Central memory CD4-positive, alpha-beta T cell (primary cell): ENCODE measurements at places on chromosomes 13 and 19.
A peak's percentile ranks its signal among the peaks of the same experiment; 100 is the strongest.

DNA sequence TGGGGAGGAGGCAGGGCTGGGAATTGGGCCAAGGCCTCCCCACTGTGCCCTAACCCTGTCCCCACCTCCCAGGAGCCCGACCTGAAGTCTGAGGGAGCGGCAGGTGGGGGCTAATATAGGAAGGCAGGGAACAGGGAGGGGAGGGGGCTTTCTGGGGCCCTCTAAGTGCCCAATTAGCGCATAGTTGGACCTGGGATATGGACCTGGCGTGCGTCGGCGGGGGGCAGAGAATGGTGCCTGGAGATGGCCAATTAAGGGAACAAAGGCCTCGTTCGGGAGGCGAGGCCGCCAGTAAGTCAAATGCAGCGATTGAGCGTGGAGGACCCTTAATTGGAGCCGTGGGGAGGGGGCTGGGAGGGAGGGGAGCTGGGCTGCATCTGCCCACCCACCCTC lies at the start of gene C19orf85:
Gene C19orf85, minus strand, starts transcription at position 90 of the 393 bp plus-strand sequence. CDS start 197 bp downstream, outside the sequence.
- DNase-seq: no peak

DNA sequence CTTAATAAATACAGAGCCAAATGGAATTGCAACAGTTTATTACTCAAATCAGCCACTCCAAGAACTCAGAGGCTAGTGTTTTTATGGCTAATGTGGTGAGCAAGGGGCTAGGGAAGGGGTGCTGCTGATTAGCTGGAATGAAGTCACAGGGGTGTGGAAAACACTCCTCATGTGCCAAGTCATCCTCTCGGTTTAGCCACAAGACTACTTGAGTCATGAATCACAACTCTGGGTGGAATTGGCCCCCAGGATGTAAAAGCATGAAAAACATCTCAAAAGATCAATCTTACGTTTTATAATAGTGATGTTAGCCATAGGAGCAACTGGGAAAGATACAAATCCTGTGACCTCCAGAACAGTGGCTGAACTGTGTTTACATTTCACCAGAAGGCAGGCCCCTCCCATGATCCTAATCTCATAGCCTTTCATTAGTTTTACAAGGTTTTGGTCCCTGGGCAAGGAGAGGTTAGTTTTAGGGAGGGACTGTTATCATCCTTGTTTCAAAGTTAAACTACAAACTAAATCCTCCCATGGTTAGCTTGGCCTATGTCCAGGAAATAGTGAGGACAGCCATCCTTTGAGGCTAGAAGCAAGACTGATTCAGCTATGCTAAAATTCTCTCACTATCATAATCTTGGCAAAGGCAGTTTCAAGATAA lies 2020.1 kb upstream of the PCDH20 start:
- DNase-seq: no peak

- no peak for DNase-seq
Measured at GRCh38 chr13:24443366-24443765, 69.2 kb downstream of the PARP4 start.

DNA sequence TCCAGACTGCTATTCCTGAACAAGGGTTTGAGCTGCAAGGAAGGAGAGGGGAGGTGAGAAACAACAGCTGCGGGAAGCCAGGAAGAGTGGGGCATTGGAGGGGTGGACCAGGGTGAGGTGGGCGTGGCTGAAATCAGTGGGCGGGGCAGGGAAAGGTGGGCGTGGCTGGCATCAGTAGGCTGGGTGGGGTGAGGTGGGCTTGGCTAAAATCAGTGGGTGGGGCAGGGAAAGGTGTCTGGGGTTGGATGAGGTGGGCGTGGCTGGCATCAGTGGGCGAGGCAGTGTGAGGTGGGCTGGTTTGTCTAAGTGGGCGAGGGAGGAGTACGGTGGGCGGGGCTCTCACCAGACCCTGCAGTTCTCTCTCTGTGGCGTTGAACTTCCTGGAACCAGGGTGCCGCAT lies 87.6 kb downstream of the MUC16 start:
- DNase-seq: no peak

- DNase-seq: no peak
Measured at GRCh38 chr19:38265921-38266429, 1.6 kb downstream of the SPINT2 start.

DNA sequence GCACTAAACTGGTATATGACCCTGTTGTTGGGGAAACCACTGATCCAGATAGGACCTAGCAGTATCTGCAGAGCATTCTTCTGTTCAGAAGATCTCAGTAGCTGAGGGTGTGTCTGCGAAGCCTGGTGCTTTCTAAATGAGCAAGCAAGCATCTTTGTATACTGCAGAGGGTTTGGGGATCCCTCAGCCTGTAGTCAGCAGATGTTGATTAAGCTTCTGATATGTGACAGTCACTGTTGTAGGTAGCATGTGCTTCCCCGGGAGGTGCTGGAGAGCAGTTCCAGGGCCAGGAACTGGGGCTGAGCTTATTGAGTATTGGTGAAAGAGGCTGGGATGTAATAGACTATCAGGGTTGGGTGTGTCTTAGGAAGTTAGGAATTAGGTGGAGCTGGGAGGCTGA lies 1.5 kb downstream of the SCAF1 start:
- DNase-seq: no peak

DNA sequence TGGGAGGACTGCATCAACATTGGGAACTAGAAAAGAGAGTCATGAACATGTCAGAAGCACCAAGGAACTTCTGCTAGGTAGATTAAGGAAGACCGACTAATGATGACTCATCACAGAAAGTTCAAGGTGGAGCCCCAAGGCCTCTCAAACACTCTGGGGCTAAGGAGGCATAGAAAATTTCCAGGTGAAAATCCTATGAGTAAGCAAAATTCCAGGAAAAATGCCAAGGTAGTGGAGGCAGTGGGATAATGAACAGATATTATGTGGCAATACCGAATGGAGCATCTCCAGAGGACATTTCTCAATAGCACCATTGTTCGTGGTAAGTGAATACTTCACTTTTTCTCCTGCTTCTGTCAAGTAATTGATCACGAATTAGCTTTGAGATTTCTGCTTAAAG lies 336.5 kb downstream of the MZT1 start:
- DNase-seq: no peak

DNA sequence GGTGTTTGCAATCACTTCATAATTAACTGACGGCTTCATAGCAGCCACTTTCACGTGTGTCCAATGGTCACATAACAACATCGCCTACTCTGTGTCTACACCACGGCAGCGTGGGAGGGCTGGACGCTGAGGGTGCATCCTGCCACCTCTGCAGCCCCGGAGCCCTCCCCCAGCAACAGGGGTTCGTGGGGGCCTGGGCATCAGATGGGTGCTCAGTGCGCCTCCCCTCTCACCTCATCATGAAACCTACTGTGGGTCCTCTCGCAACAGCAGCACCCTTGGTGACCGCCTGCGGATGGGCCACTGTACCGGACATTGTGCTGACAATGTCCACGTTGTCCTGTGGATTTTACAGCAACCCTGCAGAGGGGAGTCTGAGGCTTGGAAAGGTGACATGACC lies 193.5 kb downstream of the UQCRFS1 start:
- no peak for DNase-seq

- no peak for DNase-seq
Measured at GRCh38 chr13:104949840-104950740, 1585.4 kb downstream of the EFNB2 start.

- DNase-seq: peak; percentile 16
Measured at GRCh38 chr13:40631605-40632004, 34.8 kb downstream of the FOXO1 start.

DNA sequence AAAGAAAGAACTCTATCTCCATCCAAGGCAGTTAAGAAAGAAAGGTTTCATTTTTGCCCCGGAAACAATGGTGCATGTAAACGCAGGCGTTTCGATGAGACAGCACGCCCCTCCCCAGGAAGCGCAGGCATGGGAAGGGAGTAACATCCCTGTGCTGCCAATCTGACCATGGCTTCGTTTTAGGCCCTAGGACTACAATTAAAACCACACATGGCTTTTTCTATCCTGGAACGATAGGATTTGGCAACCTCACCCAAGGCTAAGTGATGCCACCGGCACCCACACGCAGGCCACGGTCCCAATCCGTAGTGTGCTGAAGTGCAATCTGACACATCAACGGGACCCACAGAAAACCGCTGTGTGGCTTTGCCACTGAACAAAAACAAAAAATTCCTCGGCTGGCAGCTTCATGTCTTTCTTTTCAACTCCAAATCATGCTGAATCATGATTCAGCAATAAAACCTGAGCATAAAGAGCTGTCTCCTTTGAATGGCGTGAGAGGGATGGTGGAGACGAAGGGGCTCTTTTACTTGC lies 24.2 kb downstream of the RANBP3 start:
- DNase-seq: peak; percentile 28

- DNase-seq: no peak
Measured at GRCh38 chr13:51235186-51235585, 13.0 kb downstream of the FAM124A start.

- DNase-seq: no peak
Measured at GRCh38 chr19:927780-928401, 2.1 kb downstream of the ARID3A start.

- DNase-seq: no peak
Measured at GRCh38 chr13:72097568-72097967, 230.6 kb upstream of the DACH1 start.

GRCh38 chr13:73505376-73505890 lies 446.6 kb downstream of the KLF5 start:
- no peak for DNase-seq

DNA sequence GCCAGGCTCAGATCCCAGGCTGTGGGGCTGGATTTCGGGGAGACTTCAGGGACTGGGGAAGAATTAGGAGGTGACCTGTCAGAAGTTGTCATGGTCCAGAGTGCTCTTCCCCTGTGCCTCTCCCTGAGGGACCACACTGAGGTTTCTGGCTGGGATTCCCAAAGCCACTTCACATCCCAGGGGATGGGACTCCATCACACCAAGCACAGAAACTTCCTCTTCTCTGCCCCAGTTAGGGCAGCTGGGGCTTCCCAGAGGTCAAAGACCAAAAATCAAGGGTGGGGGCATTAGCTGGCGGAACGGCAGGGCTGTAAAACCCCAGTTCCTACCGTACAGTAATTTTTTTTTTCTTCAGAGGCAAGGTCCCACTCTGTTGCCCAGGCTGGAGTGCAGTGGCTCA lies 7.4 kb downstream of the FCER2 start:
- no peak for DNase-seq

DNA sequence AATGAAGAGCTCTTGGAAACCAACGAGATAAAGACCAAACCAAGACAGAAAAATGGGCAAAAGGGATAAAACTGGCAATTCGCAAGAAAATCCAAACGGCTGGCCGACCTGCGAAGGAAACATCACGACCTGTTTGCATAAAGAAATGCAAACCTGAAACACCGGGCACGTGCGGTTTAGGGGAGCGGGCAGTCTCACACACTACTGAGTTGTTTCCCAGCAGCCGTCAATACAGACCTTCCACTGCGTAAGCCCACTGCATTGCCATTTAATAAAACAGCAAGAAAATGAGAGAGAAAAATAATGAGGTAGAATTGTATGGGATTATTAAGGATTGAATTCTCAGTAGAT lies 642 bp upstream of the PEG3 start:
- no peak for DNase-seq

DNA sequence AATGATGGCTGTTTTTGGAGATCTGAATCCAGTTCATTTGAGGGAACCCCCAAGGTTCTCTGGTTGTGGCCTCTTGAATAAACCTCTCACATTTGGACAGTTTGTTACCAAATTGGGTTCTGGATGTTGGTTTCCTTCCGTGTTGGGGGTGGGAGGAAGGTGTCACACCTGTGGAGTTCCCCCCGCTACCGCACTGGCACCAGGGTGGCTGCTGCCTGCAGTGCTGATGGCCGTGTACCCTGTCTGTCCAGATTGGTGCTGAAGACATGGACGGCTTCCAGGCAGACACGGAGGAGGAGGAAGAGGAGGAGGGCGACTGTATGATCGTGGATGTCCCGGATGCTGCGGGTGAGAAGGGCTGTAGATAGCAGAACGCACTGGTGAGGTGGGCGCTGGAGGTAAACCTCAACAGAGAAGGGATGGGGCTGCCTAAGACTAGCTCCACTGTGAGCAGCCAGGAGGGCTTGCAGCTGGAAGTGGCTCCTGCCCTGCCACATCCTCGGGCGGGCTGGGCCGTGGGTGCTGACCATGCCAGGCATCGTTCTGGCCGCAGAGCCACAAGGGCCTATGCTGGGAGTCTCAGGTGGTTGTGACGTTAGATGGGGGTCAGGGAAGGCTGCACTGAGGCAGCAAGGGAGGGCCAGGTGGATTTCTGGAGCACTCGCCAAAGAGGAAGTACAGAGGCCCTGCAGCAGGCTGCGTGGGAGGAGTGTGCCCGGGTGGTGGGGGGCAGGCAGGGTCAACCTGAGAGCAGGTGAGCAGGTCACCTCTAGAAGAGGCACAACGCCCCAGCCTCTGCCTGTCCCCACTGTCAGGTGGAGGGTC lies 15.4 kb downstream of the UBXN6 start:
- no peak for DNase-seq

- no peak for DNase-seq
Measured at GRCh38 chr13:111312944-111313590, 7.4 kb upstream of the TEX29 start.

DNA sequence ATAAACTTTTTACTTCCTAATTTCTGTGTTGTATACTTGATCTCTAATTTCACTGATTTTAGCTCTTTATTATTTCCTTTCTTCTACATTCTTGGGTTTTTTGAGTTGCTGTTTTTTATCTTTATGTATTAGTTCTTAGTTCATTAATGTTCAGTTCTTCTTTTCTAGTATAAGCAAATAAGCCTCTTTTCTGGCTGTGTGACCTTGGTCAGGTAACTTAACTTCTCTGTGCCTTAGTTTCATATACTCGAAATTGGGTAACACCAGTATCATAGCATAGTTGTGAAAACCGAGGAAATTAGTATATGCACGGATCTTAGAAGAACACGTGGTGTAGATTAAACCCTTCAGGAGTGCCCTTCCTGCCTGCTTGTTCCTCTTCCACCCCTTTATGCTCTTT lies 130.2 kb upstream of the C1QTNF9B start:
- DNase-seq: no peak

- DNase-seq: no peak
Measured at GRCh38 chr13:47303626-47304025, 406.8 kb upstream of the HTR2A start.

DNA sequence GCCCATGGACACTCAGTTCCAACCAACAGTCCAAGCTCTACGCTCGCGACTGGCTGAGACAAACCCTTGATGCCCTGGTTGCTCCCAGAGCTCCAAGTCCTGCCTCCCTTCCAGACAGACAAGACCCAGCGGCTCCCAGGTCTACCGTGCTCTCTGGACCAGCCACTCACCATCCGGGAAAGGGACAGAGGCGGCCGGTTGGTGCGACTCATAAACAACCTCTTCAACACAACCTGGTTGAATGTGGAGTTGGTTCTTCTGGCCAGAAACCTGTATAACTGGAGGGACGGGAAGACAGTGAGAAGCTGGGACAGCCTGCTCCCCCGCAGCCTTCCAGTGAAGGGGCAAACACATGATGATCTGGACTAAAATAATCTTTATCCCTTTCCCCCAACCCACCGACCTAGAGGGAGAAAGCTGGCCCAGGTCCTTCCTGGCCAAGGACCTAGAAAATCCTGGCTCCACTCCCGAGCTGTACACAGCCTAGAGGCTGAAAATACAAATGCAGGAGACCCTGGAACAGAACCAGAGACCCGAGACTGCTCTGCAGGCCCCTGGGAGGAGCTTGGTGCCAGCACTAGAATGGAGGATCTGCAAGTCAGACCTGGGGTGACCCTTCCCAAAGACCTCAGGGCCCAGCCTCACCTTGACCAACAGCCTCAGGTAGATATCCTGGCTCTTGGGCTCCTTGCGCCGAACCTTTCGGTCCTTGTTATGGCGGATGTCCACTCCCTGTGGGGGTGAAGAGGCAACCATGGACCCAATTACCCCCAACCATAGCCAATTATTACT lies 1.6 kb downstream of the RPL18 start:
- DNase-seq: no peak

GRCh38 chr19:5774921-5775320 lies 9.6 kb downstream of the PRR22 start:
- no peak for DNase-seq
